RCC 7860 (cell line): ENCODE measurements at places on chromosomes 1 and 21.

GRCh38 chr1:166888373-166889111, 12.5 kb upstream of the TADA1 start:
- DNase-seq: no peak

GRCh38 chr1:86389307-86389706, 6.8 kb downstream of the ODF2L start:
- no peak for DNase-seq

- DNase-seq: peak; percentile 10
Observed at GRCh38 chr1:91600431-91601337, 100.0 kb downstream of the CDC7 start.

GRCh38 chr1:228541725-228542124, 54.5 kb downstream of the RNF187 start:
- DNase-seq: no peak

DNA sequence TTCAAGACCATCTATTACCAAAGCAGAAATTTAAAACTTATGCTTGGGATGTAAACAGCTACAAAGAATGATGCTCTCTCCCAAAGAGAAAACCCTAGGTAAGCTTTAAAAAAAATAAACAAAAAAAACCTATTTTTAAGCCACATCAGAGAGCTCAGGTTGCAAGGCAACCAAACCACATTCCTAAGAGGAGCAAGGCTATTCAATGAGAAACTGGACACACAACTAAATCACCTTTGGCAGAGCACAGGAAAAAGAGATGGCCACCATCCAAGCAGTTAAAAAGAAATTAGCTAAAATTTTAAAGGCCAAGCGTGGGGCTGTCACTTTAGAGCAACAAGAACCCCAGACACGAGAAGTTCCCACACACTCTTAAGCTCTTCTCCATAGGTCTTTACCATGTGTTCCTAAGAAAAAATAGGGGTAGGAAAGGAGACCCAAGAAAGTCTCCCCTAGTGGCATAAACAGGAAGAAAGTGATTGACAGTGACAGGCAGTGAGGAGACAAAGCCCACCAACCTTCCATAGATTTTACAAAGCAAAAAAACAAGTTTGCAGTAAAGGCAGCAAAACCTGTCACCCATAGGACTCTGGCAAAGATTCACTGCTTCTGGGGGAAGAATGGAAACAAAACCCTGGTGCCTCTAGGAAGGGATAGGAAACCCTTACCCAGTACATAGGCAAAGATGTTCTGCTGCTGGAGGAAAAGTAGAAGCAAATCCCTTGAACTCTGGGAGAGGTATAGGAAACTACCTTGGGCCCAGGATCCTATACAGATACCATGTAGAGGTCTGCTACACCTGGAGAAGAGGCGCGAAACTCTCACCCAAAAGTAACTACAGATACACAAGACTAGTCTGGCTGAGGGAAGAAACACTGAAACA, 68.5 kb downstream of the FOXJ3 start:
- no peak for DNase-seq

GRCh38 chr1:11194407-11195176, 5.4 kb downstream of the ANGPTL7 start:
- no peak for DNase-seq

DNA sequence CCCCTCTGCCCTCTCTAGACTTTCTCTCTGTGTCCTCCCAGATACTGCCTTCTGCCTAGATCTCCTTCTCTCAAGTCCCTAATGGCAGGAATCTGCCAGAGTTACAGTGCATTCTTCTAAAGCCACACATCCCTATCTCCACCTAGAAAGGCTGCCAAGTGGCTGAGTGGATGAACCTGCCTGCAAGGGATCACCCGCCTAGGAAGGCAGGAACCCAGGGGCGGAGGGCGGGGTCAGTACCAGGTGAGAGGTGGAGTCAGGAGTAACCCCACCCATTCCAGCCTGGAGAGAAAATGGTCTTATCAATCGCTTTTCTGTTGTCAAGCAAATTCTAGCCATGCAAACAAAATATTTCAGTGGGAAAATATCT, 60.8 kb downstream of the BCAR3 start:
- DNase-seq: no peak

GRCh38 chr1:29259802-29260441, 23.6 kb downstream of the PTPRU start:
- no peak for DNase-seq

GRCh38 chr1:35650416-35650815, 9.1 kb upstream of the PSMB2 start:
- no peak for DNase-seq

DNA sequence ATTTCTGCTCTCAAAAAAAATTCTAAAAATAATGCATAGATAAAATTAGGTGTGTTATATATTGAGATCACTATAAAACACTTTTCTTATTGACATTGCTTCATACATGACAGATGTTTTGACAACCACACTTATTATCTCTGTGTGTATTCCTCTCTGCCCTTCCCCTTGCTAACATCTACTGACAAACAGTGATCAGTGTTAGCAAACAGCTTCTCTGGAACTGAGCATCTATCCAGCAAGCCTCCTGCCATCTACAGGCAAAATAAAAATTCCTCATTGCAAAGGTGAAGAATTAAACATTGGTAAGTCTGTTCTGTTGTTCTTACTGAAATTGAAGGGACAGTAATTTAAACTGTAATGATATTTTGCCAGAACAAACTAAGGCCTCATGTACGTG, 2153.9 kb downstream of the NCAM2 start:
- DNase-seq: no peak

DNA sequence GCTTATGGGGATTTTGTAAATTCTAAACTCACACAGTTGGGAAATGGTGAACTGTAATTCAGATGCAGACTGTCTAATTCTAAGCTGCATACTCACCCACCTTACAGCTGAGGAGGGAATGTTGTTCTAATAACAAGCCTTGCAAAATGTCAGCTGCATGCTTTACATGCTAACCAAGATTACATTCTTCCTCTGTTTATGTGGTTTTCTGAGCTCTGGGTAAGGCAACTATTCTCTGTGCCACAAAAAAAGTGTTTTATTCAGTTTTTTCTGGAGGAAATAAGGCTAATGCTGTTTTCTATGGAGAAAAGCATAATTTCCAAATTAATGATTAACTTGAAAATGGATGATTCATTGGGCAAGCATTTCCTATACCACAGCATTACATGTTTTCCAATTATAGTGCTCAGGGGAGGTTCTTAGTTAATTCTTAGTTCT, 64.9 kb downstream of the RGS13 start:
- DNase-seq: peak; percentile 84

GRCh38 chr1:231240883-231241735, at the start of gene GNPAT:
Gene GNPAT (plus strand): TSS chr1:231241212. CDS start chr1:231241379, 167 bp downstream.
- DNase-seq: peak; percentile 76

DNA sequence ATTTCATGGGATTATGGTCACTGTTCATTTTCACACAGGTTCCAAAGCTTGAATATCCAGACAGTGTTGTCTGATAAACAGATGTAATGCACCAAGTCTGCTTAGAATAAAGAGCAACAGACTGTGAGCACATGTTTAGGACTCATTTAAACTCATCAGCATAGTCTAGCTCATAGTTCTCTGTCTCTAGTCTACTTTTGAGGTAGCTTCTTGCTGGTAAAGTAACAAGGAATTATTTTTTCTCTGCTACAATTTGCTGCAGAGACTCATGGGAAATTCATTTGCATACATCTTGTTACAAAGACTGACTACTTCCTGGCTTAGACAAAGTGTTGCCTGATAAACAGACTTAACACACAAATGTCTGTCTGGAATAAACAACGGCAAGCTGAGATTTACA, 187.2 kb downstream of the NFIA start:
- DNase-seq: no peak

GRCh38 chr1:93552741-93553455, 105.0 kb downstream of the FNBP1L start:
- no peak for DNase-seq

GRCh38 chr1:89553157-89553556, 28.5 kb downstream of the LRRC8B start:
- DNase-seq: no peak

DNA sequence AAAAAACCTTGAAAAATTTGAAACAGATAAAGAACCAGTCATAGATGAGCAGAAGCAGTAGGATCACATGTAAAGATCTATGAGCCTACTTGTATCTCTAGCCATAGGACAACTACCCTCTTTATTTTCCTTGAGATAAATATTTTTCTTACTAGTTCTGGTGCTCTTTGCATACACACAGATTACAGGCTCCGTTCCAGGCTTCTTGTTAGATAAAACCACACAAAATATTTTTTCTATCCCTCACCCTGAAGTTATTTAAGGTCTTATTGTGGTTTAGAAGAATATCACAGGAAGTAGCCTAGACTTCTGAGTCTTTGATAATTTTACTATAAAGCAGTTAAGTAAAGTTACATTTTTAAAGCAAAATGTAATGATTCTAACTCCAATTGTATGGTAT, 512.2 kb downstream of the NEGR1 start:
- DNase-seq: no peak

DNA sequence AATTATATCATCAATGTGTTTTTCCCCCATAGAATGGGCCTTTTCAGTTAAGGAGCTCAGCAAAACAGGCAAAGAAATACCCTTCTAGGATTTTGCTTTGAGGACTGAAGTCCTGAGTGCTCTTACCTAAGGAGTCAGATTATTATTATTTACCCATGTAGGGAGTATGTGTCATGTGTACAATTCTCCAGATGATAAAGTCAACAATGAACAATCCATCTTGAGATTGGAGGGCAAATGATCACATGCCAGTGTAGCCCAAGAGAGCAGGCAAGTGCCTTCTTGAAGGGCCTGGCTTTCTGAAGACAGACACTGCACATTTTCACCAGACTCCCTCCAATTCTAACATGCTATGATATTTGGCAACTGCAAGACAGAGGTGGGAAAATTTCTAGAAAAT, 159.7 kb downstream of the PCNX2 start:
- DNase-seq: no peak
